ENCODE measurements at places on chromosomes 13 and 19.
A peak's percentile ranks its signal among the peaks of the same experiment; 100 is the strongest.

- DNase-seq = no peak
Measured at GRCh38 chr13:113486698-113487097, 3.8 kb downstream of the DCUN1D2 start.

- DNase-seq = peak; percentile 57
Measured at GRCh38 chr19:20423381-20424197, 142.0 kb downstream of the ZNF737 start.

DNA sequence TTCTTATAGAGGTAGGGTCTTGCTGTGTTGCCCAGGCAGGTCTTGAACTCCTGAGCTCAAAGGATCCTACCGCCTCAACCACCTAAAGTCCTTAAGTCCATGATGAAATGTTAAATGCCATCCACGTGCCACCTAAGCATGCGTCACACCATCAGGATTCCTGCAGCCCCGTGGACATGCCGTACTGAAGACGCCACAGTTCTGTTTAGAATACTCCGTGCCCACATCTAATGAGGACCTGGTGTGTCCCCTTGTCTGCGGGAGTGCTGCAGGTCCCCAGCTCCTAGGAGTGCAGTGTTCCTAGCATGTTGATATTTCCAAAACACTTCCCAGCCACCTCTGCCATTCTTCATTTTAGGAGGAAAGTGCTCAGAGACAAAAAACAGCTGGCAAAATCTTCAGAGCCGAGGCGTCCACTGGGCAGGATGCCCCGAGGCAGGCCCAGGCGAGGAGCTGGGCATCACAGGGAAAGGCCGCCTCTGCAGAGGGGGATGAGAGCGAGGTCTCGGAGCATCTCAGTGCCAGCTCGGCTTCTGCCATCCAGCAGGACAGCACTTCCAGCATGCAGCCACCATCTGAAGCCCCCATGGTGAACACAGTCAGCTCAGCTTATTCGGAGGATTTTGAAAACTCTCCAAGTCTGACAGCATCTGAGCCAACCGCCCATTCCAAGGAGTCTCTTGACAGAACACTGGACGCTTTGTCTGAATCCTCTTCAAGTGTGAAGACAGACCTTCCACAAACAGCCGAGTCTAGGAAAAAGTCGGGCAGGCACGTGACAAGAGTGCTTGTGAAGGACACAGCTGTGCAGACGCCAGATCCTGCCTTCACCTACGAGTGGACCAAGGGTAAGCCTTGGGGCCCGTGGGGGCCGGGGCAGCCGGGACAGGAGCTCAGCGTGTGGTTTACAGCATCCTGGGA is 13.2 kb downstream of the C19orf44 start:
- DNase-seq = peak; percentile 32

GRCh38 chr19:58261968-58262921 is 16.5 kb upstream of the ZNF8 start:
- DNase-seq = no peak
